ENCODE measurements at places on chromosomes 12 and 14.

DNA sequence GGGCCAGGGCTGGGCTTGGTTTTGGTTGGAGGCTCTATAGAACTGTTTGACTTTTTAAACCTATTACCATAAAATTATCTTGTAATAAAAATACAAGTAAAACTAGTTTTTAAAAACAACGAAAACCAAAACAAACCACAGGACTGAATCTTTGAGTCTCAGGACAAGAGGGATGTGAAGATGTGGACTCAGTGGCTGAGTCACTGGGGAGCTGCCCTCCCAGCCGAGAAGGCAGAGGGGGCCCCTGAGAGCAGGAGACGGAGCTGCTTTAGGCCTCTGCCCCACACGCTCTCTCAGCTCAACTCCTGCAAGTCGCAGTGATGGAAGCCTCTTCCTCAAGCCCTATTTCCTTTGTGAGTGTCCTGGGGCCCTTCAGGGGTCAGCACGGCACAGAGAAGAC is 59.0 kb downstream of the CDC42BPB start:
- no peak for DNase-seq

DNA sequence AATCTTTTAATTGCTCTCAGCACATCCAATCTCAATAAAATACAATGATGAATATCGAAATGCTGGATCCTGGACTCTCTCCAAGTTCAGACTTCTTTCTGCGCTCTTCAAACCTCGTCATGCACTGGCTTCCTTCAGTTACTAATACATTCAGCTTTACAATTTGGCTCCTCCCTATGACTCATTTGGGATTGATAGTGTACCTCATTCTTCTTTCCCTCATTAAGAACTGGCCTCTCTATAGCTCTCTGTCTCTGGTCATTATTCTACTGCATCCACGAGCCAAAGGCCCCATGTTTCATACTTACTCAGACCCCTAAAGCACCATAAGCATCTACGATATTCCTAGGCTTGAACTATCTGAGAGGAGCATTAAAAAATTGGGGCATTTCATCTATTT is 4.9 kb downstream of the TSPAN8 start:
- DNase-seq = no peak

- DNase-seq = peak; percentile 34
These were observed 14.9 kb downstream of the C2CD5 start for GRCh38 chr12:22529281-22530060.

- DNase-seq = no peak
These were observed 49.7 kb upstream of the TRAF3 start for GRCh38 chr14:102727336-102728095.

GRCh38 chr12:46384451-46385309 is 12.1 kb upstream of the SLC38A2 start:
- no peak for DNase-seq

DNA sequence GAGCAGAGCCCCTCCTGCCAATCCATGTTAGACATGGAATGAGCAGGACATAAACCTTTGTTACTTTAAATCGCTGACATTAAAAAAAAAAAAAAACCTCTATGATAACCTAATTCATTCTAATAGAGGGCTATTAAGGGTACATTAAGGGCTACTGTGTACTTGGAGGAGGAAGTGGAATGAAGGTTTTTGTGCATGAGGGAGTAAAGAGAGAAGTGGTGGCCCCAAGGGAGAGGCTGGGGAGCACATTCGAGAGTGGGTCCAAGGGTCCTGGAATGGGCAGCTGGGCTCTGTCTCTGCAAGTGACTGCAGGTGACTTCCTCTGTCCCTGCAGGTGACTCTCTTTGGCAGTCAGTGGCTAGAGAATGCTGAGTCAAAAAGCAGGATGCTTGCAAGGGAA is 32.1 kb upstream of the PTGDR start:
- DNase-seq = peak; percentile 29

GRCh38 chr12:111758120-111758561 is 8.6 kb upstream of the ALDH2 start:
- no peak for DNase-seq

DNA sequence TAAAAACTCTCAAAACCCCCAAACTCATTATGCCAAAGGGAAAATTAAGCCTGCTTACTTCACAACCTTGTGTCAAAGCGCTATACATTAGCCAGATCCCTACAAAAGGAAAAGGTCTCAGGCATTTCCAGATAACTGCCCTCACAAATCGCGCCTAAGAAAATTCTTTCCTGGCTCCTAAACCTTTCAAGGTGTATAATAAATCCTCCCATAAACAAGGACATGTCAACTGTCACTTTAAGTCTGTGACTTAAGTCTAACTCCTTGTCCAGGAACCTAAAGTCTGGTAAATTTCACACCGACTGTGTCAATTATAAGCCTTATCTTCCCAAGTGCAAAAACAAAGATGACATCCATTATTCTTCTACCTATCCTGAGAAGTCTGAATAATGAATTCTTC is 4.3 kb upstream of the ETFBKMT start:
- no peak for DNase-seq

- DNase-seq = peak; percentile 50
These were observed 30.2 kb downstream of the PEX5 start for GRCh38 chr12:7219599-7220243.

DNA sequence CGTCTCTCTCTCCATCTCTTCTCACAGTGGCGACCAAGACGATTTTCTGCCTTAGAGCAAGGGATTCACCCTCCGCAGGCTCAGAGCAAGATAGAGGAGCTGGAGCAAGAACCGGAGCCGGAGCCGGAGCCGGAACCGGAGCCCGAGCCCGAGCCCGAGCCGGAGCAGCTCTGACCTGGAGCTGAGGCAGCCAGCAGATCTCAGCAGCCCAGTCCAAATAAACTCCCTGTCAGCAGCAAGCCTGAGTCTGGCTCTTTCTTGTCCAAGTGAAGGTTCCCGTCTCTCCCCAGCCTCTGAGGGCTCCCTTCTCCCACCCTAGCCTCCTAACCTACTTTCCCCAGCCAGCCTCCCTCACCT is 5.9 kb downstream of the LAG3 start:
- DNase-seq = no peak

DNA sequence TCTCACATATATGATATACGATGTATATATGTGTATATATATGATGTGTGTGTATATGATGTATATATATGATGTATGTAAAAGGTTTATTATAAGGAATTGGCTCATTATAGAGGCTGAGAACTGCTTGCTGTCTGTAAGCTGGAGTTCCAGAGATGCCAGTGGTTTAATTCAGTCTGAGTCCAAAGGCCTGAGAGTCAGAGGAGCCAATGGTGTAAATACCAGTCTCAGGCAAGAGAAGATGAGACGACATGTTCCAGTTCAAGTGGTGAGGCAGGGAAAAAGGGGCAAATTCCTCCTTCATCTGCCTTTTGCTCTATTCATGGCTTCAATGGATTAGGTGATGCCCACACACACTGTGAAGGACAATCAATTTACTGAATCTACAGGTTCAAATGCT is 17.1 kb upstream of the STYK1 start:
- no peak for DNase-seq

DNA sequence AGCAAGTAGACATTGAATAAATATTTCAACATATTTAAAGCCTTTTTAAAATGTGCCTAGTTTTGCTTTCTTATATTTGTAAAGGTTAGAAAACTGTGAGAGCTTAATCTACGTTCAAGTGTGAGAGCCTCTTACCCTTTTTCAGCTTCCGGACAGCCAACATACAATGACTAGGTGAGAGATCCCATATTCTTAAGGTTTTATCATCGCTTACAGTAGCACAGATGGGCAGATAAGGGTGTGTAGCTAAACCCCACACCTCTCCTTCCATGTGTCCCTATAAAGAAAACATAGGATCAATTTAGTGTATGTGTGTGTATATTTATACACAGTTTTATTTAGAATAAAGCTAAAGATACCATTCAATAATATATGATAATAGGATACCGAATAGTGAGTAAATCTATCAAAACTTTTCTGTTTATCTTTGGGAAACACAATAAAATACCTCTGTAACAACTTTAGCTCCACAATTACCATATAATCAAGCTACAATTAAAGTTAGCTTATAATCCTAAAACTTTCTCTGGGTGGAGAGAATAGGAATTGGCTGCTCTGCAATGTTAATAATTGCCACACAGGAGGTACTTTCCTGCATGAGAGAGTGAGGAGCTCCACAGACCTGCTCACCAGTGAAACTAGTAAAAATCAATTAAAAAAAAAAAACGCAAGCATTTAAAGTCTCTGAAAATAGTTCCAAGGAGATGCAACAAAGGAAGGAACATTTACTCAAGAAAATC is 110.8 kb downstream of the EML5 start:
- no peak for DNase-seq

DNA sequence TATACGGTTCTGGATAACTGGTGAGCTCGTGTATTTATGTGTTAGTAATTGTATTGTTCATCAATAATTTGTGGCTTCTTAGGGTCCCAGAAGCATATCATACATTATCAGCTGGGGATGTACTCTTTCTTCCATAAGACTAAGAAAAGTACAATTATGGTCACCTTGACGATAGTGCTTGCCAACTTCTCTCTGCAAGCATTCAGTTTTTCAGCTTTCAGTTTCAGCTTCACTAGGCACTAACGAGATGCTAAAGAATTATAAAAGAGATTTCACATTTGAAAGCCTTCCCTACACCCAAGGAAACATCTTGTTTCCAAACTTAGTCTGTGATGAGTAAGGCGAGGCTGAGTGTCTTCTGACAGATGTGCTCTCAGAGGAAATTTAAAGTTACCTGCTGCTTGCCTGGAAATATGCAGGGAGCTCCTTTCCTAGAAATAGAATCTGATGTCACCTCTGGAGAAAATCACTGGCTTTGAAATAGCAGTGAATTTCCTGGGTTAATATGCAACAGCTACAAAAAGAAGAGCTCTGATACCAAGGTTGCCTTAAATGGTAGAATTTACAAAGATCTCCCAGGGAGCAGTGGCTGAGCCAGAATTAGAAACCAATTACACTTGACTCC is 1419.9 kb upstream of the TMEM132C start:
- no peak for DNase-seq

DNA sequence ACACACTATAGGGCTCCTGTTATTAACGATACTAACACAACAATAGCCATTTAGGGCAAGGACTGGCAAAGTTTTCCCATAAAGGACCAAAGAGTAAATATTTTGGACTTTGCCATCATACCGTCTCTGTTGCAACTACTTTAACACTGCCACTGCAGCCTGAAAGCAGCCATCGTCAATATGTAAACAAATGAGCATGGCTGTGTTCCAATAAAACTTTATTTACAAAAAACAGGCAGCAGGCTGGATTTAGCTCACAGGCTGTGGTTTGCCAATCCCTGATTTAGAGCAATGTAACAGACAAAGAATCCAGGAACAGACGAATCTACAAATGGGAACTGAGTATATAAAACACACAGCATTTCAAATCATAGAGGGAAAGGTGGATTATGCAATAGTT is 84.1 kb downstream of the FRMD6 start:
- DNase-seq = no peak

DNA sequence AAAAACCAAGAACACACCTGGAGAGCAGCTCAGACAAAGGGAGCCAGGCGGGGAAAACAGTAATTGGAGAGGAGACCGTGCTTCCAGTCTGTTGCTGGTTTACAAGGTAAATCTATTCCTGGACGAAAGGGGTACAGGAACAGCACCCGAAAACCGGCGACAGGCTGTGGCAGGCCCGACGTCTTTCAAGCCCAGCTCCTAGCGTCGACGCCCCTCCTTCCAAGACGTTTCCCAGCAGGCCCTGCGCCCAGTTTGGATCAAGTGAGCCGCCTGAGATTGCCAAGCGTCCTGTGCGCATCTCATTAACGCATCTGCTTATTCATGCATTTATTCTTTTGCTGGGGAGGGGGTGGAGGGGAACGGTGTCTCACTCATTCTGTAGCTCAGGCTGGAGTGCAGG is 1.4 kb downstream of the C12orf56 start:
- peak; percentile 89 for DNase-seq

DNA sequence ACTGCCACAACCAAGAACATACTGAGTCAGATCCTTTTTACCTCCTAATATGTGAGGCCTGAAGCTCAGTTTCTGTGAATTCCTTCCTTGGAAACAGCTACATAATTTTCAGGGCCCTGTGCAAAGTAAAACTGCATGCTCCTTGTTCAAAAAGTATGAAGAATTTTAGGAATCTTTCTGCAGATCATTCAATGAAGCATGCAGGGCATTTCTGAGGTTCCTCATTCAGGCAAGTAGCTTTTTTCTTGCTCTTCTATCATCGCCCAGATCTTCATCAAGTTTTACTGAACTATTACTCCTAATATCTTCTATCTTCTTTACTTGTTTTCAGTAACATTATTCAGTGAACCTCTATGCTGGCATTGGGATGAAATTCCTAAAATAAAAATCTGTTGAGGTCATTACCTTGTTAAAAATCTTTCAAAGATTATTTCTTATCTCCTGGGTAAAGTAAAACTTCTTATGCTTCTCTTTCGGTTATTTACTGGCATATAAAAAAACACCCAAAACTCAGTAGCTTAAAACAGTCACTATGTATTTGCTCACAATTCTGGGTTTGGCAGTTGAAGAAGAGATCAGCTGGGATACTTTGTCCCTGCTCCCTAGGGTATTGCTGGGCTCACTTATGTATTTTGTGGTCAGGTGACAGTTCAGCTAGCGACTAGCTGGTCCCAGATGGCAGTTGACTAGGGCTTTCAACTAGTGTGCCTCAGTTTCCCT is 42.6 kb upstream of the KRR1 start:
- no peak for DNase-seq

DNA sequence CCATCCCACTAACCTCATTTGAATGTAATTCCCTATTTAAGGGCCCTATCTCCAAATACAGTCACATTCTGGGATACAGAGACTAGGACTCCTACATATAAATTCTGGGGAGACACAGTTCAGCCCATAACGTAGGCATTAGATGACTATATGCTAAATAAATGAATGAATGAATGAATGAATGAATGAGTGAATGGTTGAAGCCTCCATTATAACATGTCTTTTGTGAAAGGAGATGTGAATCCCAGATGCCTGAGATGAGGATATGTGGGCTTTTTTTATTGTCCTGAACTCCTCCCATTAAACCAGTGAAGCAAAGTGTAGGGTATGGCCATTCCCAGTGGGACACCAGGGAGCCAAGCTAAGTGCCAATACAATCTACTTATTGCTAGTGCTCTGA is 20.5 kb upstream of the TMEM233 start:
- no peak for DNase-seq

- no peak for DNase-seq
These were observed 518 bp upstream of the OSBPL8 start for GRCh38 chr12:76560086-76560491.

- no peak for DNase-seq
These were observed 35.8 kb upstream of the FBXO33 start for GRCh38 chr14:39467889-39468524.

- no peak for DNase-seq
These were observed 2.7 kb downstream of the NAA25 start for GRCh38 chr12:112105891-112106290.

DNA sequence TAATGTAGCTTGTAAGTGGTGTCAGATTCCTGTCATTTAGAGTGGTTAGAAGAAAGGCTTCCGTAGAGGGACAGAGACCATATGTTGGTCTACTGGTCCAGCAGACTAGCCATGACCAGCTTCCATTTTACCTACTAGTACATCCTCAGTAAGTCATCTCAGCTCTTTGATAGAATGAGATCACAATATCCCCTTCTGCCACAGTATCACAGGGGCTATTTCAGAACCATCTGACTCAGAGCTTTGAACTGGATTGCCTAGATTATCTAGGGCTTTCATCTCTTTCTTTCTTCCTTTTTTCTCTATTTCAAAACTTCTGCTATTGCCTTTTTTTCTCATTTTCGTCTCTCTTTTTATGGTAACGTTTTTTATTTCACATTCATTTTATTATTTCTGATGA is 4.7 kb downstream of the ZDHHC17 start:
- no peak for DNase-seq

- DNase-seq = no peak
These were observed 1.0 kb downstream of the SOCS4 start for GRCh38 chr14:55028066-55028465.
